ENCODE measurements at places on chromosomes 7 and 10.

DNA sequence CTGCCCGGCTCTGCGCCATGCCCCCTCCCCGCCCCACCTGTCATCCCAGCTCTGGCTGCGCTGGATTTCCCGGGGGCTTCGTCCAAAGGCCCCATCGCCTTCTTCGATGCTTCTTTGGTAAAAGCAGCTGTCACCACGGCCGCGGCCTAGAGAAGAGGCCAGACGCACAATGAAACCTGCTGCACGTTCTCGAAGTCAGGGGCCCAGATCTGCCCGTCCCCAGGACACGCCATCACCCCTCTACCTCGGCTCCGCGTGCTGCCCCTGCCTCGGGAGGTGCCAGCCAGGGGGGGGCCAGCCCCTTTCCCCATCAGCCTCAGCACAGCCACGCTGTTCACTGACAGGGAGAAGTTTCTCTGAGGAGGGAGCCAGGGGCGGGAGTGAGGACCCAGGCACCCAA lies 6.8 kb downstream of the GIGYF1 start:
- DNase-seq: no peak

DNA sequence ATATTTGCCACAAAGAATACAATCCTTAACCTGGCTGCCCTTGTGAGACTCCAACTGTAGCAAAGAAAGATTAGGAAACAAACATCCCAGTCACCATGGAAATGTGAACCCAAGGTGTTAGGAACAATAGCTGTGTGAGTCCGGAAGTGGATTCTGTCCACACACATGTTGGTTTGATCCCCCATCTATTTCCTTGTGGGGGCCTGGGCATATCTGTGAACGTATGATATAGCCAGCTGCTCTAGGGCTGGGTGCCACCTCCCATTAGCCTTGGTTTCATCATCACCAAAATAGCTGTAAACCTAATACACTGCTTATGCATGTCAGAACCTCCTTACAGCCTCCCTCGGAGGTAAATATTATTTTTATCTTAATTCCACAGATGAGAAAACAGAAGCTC lies 26.4 kb downstream of the GRK5 start:
- no peak for DNase-seq

GRCh38 chr7:155007947-155008346 lies 5.0 kb upstream of the PAXIP1 start:
- DNase-seq: no peak

DNA sequence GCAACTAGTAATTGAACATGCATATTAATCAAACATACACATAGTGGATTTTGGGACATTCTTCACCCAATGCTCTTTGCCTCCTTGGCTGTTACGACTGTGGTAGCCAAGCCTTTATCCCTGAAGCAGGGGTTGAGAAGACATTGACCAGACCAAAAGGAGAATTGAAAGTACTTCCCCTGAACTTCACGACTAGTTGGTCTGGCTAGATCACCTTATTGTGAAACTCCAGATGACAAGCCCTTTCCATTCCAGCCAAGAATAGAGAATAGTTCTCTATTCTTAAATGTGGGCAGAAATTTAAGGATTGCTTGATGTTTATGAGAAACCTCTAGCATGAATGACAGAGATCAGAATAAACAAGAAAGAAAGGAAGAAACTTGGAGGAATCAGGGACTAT lies 97.0 kb downstream of the LRMDA start:
- DNase-seq: no peak

DNA sequence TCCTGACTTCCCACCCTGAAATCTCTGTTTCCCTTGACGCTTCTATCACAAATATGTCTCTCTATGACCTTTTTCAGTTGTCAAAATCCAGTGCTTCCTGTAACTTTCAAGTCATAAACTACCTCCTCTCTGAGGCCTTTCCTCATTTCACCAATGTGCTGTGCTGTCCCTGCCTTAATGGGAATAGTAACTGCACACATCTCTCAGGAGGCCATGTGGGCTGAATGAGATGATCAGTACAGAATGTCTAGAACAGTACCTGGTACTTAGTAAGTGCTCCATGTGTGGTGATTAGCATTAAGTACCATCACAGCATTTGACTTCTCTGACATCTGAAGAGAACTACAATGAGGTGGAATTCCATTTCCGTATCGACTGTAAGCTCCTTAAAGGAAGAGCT lies 588.5 kb downstream of the KCNMA1 start:
- no peak for DNase-seq

DNA sequence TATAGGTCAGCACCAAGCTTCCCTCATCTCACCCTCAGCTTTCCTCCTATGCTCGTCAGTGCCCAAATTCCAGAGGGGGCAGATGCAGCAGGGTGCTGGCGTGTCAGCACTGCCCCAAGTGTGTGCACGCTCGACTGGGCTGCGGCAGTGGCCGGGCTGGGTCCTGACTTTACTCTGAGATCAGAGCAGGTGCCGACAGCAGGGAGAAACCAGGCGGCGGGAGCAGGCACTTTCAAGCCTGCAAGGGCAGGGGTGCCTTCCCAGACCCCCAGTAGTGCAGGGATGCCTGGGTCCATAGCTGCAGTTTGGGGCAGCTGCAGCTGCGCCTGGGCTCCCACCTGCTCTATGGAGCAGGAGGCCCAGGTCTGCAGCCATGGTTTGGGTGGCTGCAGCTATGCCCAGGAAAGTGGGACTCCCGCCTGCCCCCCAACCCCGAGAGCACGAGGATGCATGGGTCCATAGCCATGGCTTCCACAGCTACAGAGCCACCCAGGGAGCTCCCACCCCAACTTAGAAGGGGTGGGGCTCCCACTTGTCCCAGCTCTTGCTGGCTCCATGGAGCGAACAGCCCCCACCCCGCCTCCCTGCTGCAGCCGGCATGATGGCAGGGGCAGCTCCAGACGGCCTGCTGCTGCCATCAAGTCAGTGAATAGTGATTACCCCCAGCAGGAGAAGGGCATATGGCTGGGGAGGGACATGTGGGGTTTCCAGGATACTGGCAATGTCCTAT lies 199.2 kb upstream of the KMT2E start:
- no peak for DNase-seq

DNA sequence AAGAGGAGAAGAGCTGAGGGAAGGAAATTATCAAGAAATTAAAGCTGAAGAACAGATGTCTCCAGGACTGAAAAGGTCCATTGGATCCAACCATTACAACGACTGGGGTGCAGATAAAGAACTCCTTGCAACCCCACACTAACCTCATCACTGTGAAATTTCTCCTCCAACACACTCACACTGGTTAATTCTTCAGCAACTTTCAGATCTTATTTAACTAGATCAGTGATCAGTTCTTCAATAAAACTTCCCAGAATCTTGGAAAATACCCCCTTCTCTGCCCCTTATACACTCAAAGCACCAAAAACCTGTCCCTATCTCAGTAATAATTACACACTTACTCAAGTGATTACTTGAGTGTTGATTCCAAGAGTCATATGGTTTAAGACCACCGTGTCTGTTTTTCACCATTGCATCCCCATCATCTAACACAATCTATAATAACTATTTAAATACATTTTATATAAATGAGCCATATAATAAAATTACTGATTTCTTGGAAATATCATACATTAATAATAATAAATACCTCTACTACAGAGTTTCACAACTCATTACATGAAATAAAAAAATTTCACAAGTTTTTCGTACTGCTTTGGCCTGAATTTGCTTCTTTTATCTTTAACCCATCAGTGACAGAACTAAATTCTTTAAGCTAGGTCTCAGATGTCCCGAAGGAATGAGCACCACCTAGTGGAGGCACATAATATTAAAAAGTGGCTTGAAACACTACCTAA lies 123.7 kb downstream of the MPP7 start:
- DNase-seq: peak; percentile 32

GRCh38 chr10:51010977-51011376 lies 63.3 kb upstream of the PRKG1 start:
- no peak for DNase-seq

GRCh38 chr7:101625031-101625791 lies 3.9 kb downstream of the MYL10 start:
- no peak for DNase-seq

GRCh38 chr10:75441196-75441595 lies 9.8 kb downstream of the LRMDA start:
- DNase-seq: no peak

GRCh38 chr7:101864039-101864438 lies 46.6 kb downstream of the CUX1 start:
- DNase-seq: no peak

- no peak for DNase-seq
Observed at GRCh38 chr10:104640339-104641186, 527 bp upstream of the SORCS3 start.

GRCh38 chr7:149005427-149006344 lies 22.6 kb downstream of the PDIA4 start:
- DNase-seq: peak; percentile 28

- DNase-seq: no peak
Observed at GRCh38 chr10:60986791-60987190, 42.8 kb upstream of the RHOBTB1 start.

DNA sequence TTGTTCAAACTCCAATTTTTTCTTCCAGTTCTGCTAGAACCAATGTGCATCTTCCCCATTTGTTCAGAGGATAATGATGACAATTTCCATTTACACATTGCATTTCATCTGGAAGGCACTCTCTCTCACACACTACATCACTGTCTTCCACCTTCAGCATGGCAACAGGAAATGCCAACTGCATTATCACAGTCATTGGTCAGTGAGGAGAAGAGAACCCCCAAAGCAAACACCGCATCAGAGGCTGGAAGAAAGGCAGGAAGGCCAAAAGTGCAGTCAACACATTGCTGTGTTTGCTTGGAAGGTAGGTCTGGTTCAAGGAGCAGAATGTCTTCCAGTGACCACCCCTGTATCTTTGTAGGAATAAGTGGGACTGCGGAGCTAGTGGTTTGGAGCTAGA lies 192.2 kb upstream of the RHOBTB1 start:
- no peak for DNase-seq

- DNase-seq: no peak
Observed at GRCh38 chr10:133390597-133391248, 3.2 kb upstream of the MTG1 start.

- peak; percentile 44 for DNase-seq
Observed at GRCh38 chr10:68208424-68209042, 23.4 kb downstream of the ATOH7 start.

GRCh38 chr7:154674191-154674590 lies 328.7 kb downstream of the PAXIP1 start:
- no peak for DNase-seq

DNA sequence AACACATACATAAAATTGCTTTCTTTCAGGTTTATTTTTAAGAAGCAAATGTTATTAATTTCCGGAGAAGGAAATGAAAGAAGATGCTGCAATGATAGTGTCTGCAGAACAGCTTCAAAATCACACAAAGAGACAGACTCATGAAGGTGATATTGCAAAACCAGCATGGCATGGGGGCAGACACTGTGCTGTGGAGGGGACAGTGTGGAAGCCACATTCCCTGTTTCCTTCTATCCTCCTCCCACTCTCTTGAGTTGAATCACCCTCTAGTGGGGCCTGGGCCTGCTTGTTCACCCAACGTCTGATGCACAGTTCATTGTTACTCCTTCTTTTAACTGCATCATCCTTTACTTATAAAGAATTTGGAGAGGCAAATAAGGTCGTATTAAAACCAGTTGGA lies 104.0 kb upstream of the INSIG1 start:
- DNase-seq: no peak

DNA sequence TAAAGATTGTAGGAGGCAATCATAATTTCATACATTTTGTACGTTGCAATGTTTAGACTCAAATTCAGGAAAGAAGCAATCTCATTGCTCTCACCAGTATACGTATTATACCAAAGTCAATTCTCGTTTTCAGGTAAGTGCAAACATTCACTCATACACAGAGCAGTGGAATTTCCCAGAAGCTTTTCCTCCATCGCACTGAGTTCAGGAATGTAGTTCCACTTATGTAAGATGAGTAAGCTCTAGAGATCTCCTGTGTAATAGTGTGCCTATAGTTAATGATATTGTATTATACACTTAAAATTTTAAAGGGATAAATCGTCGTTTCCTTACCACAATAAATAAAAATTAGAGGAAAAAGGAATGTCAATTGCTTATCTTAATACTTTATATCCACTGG lies 470.8 kb upstream of the KCND2 start:
- no peak for DNase-seq

GRCh38 chr10:34764472-34764946 lies 50.6 kb downstream of the PARD3 start:
- no peak for DNase-seq

DNA sequence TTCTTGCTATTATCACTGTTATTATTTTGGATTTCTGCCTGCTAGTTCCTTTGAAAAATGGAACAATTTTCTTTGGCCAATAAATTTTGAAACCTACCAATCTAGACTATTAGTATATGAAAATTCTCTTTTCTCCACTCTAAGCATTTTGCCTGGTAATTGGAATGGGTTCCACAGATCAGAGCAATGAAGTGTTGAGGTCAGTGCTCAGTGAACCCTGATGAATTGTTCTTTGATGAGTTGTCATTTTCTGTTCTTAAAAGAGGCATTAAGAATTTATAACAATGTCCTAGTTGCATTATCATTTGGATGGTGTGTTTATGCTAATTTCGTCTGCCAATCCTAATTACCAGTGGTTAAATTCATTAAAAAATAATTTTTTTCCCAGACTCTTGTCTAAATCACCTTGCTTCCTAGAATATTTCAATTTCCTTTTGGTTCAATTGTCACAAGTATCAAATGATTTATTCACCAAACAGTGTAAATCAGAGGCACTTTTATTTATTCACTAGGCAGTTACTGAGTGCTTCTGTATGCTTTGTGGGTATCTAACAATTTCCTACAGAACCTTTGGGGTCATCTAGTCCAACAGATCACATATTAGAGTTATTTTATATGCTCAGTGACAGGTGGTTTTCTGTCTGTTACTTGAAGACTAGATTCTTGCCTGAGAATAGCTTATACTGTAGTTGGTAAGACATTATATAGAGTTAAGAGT lies 239.0 kb downstream of the DNAJB9 start:
- DNase-seq: no peak

DNA sequence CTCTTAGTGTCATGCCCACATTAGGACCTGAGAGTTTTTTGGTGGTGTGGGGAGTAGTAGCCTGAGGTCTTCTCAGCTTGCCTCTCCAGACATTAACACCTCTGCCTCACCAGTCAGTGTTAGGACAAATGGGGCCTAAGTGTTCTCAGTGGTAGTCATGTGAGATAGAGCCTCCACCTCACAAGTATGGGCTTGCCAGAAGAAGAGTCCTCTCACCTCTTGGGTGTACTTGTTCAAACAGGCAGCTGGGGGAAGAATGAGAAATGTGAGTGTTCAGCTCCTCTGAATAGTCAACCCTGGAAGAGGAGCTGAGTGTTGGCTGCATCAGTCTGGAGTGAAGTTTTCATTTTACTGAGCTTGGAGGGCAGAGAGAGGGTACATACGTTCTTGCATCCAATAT lies 464.6 kb downstream of the POM121L12 start:
- no peak for DNase-seq

Data from AG09319 (cell line).